ENCODE measurements at places on chromosomes 2 and 18.

DNA sequence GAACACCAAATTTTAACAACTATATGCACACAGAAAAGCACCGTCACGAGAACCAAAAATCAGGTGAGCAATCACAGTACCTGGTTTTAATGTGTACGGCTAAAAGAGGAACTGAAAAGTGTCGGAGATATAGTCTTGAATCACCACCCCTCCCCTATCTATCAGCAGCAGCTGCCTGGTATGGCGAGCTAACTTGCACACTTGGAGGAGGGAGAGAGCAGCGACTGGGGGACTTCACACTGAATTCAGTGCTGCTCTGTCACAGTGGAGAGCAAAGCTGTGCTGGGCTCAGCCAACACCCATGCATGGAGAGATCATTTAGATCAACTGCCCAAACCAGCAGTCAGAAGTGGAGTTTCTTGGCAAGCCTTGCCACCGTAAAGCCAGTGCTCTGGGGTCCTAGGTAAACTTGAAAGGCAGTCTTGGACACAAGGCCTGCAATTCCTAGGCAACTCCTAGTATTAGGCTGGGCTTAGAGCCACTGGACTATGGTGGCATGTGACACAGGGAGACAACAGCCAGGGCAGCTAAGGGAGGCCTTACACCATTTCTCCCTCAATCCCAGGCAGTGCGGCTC is 89.2 kb upstream of the CD226 start:
- DNase-seq, result peak; percentile 27

DNA sequence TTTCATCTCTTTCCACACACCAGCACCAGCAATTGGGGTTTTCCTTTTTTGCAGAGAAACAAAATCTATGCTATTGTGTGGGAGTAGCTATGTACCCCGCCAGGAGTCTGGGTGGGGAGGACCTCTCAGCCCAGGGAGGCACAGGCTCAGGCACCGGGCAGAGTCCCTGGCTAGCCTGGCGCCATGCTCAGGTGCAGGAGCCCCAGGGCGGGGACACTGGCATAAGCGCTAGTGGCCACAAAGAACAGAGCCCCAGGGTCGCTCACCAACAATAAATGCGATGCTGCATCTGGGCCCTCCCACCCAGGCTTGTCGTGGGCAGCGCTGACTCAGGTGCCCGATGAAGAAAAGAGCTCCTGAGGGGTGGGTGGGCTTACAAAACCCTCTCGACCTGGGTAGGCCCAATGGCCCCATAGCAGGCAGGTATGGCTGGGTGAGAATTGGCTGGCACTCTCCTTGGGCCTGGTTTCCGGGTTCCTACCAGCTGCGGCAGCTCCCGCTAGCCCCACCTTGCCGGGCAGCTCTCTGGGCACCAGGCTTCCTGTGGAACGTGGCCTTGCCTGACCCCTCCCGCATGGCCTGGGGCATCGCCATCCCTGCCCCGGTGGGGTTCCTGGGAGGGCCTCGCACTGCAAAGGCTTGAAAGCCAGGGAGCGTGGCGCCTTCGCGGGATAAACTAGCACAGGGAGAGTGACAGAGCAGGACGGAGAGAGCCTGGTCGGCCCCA is 31.8 kb upstream of the COL6A3 start:
- no peak for DNase-seq

- DNase-seq, result no peak
Measured at GRCh38 chr2:71496156-71496770, 42.9 kb downstream of the DYSF start.

GRCh38 chr2:76391678-76392077 is 681.0 kb upstream of the GCFC2 start:
- no peak for DNase-seq

DNA sequence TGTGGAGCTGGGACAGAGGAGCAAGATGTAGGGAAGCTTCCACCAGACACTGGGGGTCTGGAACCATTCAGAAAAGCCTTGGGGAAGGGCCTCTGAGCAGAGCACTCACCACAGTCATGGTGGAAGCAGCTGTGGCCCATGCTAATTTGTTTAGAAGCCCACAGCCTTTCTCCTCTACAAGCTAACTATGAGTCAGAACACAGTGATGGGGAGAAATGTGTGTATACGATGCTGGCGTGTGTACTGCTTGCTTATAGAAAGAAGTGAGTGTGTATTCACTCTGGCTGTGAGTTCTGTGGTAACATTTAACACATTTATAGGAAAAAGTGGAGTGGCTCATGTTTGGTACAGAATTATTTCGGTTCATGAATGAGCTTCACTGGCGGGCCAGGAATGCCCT is 157.0 kb upstream of the ACAA2 start:
- DNase-seq, result no peak

GRCh38 chr2:33015421-33016142 is 68.8 kb downstream of the LTBP1 start:
- no peak for DNase-seq

DNA sequence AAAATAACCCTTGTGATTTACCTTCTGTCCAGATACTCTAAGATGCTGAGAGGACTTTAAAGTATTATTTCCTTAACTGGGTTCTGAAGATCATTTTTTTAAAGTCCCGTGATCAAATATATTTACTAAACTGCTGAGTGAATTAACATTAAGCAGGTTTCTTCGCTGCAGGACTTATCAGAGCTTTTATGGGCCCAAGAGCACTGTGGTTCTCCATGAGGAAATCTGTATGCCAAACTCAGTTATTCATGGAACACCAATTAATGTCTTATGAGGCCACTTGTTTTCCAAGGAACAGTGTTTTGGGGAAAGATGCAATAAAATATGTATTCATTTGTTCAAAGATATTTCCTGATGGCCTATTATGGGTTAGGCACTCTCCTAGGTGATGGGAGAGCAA is 80.1 kb upstream of the ATG16L1 start:
- no peak for DNase-seq

DNA sequence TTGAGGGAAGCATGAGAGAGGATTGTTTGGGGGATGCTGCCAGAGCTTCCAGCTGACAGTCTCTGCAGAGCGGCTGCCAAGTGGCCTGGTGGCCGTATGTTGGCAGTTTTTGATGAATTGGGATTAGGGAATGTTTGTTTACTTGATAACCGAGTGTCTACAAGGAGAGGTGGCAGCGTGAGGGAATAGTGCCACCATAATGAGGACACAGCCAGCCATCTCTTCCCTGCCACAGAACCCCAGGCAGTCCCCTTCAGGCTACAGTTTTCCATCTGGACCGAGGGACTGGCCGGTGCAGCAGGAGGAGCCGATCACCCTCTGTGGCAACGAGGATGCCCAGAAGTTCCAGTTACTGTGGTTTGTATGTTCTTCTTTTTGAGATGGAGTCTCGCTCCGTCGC is 55.2 kb downstream of the TRAPPC12 start:
- DNase-seq, result no peak

DNA sequence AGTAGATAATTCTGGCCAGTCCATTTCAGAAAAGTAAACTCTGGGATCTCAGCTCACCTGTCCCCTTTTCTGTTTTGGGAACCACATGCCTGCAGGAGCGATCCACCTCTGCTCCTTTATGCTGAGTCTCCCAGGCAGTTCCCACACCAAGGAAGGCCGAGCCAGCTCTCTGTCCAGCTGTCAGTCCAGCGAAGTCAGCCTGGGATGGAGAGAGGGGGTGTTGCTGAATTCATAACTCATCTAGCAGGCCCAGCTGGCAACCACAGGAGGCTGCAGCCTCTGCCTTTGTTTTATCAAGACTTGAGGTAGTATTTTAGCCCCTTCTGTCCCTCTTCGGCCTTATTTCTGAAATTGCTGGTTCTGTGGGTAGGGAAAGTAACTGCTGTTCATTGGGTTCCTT is 209.9 kb downstream of the ARL4C start:
- no peak for DNase-seq

GRCh38 chr2:191170773-191171172 is 20.0 kb upstream of the STAT4 start:
- DNase-seq, result no peak

- no peak for DNase-seq
Measured at GRCh38 chr2:207044379-207045362, 105.4 kb downstream of the CPO start.

- DNase-seq, result no peak
Measured at GRCh38 chr2:31729442-31730092, 148.8 kb upstream of the SRD5A2 start.
